ENCODE measurements at places on chromosomes 4 and X.

DNA sequence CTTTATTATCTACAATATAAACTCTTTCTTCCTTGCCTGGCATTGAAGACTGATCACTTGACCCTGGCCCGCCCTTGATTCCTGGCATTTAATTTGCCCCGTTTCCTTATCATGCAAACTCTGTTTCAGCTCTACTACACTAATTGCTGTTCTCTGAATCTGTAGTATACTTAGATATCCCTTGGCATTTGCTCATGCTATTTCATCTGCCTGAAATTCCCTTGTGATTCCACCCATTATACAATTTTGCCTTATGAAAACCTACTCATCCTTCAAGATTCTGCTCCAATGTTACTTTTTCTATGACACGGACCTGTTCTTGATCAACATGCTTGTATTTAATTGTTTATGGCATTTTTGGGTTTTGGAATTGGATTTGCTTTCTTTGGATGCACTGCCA lies 459.9 kb upstream of the AMOT start:
- no peak for DNase-seq

- peak; percentile 100 for DNase-seq
Measured at GRCh38 chr4:781493-782216, 44.3 kb downstream of the CPLX1 start.

DNA sequence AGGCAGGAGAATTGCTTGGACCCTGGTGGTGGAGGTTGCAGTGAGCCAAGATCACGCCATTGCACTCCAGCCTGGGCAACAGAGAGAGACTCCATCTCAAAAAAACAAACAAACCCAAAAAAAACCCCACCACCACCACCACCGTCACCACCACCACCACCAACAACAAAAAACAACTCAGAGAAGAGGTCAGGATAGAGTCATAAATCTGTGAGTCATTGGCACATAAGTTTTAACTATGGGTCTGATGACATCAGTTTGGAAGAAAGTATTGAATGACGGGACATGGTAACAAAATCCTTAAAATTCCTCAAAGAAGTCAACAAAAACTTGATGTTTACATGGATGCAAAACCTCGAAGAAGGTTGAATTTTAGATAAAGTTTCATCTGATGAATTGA lies 288.0 kb upstream of the SFRP2 start:
- no peak for DNase-seq

DNA sequence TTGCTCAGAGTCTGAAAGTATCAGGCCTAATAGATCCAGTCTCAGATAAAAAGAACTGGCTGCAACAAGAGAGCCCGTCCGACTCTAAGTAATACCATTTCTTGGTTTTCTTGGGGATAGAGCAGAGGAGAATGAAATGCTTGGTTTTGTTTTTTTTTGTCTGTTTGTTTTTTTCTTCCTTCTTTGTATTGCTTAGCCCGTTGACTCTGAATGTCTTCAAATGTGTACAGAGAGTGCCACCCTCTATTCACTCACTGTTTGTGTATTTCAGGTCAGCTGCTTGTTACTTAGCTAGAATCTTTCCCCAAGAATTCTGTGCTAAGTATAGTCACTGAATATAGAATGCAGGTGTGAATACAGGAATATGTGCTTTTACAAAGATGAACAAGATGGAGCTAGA lies 5.7 kb upstream of the TMEM156 start:
- no peak for DNase-seq

DNA sequence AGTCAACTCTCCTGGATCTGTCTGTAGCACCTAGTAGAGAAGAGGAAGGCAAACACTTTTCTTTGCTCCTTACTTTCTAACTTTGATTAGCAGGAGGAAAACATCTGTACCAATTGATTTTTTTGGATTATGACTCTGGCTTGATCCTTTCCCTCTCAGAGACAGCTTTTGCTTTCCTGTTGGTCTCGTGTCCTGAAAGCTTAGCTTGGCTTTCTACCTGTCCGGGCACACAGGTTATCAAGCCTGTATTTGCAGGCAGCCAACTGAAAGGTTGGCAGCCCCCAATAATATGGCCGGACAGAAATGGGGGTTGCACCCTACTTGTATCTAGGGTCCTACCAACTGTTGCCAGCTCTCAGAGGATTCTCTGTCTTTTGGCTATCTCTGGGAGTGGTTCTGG lies 43.1 kb upstream of the LAMP2 start:
- DNase-seq: no peak

DNA sequence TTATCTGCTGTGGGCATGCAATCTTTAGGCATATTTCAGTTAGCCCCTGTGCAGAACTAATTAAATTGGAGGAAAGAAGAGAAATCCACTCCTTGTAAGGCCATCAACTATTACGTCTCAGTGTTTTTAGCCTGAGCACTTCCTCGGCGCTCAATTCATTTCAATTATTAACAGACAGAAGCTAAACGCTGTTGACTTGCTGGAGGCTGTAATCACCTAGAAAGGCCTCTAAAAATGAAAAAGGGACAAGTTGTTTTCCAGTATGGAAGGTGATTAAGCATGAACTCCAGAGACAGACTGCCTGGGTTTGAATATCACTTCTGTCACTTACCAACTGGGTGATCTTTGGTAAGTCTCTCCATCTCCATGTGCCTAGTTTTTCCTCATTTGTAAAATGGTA lies 59.6 kb downstream of the LEF1 start:
- no peak for DNase-seq

DNA sequence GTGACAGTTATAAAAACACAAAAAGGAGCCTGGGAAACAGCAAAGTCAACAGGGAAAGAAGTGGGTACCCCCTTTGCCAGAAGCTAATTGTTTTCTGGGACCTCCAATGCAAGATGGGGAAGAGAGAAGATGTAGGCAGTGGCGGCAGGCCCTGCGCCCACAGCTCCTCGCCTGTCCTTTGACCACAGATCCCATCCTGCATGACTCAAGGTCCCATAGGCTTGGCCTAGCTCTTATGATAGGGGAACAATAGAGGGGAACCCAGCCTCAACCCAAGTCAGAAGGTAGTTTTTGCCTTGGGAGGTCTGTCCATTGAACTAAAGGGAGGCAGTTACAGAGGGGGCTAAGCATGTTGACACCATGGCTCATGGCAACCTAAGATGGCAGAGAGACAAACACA lies 14.2 kb downstream of the ZMYM3 start:
- DNase-seq: no peak

DNA sequence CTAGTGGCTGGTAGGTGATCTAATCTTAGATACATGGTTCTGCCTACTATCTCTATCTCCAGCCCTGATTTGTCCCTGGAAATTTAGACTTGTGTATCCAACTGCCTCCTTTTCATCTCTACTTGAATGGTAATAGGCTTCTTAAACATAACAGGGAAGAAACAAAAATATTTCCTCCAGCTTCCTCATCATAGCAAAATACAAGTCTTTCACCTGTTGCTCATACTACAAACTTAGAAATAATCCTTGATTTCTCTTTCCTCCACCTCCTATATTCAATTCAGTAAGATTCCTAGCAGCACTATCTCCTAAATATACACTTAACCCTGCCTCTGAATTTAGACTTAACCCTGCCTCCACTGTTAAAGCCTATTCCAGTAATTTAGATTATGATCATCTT lies 373.3 kb upstream of the ACTRT1 start:
- DNase-seq: no peak

- DNase-seq: no peak
Measured at GRCh38 chr4:89070041-89070440, 13.1 kb upstream of the FAM13A start.

- DNase-seq: no peak
Measured at GRCh38 chr4:60683973-60684372, 516.2 kb upstream of the ADGRL3 start.

DNA sequence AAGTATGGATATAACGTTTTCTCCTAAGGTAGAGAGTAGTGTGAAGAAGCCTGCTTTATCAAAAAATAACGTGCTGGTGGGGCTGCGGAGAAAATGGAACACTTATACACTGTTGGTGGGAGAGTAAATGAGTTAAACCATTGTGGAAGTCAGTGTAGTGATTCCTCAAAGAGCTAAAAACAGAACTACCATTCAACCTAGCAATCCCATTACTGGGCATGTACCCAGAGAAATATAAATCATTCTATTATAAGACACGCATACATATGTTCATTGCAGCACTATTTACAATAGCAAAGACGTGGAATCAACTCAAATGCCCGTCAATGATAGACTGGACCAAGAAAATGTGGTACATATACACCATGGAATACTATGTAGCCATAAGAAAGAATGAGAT lies 196.4 kb downstream of the DMD start:
- DNase-seq: no peak

- DNase-seq: no peak
Measured at GRCh38 chrX:120504569-120504968, 35.5 kb upstream of the LAMP2 start.

DNA sequence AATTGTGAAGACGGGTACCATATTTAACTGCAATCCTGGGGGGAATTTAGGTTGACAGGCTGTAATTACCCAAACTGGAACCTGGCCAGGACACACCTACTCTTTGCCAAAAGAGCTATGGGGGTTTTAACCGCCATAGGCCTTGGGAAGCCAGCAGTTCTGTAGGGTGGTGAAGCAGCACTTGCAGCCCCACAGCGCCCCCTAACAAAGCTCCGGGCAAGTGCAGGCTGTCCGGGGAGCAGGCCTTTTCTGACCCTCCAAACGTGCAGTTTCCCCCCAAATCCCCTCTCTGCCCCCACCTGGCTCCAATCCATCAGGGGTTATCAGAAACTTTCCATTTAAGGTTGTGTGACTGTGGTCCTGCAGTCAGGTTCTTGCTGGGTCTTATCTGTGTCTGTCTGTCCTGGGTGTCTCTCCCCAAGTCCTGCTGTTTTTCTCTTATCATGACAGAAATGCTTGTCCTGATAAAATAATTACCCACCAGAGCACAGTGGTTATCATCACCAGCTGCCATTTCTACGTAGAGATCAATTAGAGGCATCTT lies 350.9 kb downstream of the MID1IP1 start:
- peak; percentile 35 for DNase-seq

DNA sequence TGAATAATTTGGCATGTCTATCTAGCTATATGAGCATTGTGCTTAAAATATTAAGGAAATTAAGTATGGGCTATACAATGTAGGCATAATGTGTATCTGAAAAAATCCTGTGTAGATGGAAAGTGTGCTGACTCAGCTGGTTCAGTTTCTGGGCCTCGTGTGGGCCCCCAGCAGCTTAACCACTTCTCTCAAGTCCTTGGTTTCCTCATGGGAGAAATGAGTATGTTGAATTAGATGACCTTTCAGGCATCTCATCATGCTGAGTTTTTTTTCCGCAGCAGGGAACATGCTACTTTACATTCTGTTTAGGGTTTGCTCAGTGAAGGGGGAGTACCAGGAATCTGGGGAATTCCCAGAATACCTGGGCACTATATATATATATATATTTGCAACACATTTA lies 30.5 kb downstream of the RHOH start:
- no peak for DNase-seq

- DNase-seq: no peak
Measured at GRCh38 chr4:1337376-1337831, 9.6 kb upstream of the UVSSA start.

GRCh38 chr4:97330917-97331316 lies 812.4 kb downstream of the STPG2 start:
- DNase-seq: no peak

DNA sequence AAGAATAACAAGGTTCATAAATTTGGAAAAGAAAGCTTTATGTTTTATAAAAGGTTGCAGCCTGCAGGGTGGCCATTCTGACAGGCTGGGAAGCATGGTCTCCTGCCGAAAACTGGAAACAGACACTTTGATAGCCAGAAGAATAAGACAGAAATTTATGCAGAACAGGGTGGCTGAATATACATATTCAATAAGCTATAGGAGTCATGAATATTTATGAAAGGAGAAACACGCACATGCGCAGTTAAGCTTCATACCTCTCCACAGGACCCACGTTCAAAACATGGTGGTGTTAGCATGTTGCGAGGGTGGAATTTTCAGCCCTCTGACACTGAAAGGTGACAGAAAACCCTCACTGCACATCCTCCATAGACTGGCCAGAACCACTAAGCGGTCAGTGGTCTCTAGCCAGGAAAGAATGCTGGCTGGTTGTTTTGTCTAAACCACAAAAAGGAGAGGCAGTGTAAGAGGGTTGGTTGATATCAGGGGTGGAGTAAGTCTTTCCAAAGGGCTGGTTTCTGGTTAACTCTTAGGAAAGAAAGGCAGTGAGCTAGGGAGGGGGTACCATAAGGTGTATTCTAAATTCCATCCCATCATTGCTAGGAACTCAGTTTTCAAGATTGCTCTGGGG lies 58.2 kb downstream of the ANXA10 start:
- DNase-seq: no peak

DNA sequence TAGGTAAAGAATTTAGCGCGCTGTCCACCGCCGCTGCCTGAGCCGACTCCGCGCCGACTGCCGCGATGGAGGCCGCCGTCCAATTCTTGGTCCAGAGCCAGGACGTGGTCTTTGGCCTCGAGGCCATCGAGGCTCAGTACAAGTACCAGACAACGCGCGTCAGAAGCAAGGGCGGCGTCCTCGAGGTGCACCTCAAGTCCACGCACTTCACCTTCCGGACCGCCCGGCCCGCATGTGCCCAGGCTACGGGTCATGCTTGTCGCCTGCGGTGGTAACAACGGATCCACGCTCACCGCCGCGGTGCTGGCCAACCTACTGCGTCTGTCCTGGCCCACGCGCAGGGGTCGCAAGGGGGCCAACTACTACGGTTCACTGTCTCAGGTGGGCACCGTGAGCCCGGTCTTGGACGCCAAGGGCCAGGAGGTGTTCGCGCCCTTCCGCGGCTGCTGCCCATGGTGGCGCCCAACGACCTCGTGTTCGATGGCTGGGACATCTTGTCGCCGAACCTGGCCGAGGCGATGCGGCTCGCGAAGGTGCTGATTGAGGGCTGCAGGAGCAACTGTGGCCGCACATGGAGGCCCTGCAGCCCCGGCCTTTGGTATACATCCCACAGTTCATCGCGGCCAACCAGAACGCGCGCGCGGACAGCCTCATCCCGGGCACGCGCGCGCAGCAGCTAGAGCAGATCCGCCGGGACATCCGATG lies 128.0 kb downstream of the ANAPC4 start:
- no peak for DNase-seq

GRCh38 chrX:133482056-133482952 lies 67.0 kb upstream of the GPC4 start:
- DNase-seq: no peak

GRCh38 chrX:84709987-84710386 lies 207.7 kb upstream of the HDX start:
- DNase-seq: no peak

- DNase-seq: no peak
Measured at GRCh38 chrX:15566244-15566643, 34.5 kb downstream of the ACE2 start.

DNA sequence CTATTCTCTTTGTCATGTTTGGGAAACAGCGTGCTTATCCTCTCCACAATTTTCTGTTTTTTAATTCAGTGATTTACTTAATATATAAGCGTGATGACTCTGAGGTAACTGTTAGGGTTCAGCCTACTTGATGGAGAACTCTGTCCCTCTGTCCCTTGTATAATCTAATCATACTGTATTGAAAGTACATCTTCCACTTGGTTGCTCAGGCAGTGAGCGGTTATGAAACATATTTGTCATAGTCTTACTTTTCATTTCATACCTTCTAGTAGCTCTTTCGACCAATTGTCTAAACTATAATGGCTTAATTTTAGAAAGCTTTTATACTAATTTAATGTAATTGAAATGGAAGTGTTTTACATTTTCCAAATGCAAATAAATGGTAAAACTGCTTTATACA lies 469.0 kb downstream of the TLL1 start:
- no peak for DNase-seq
